ENCODE measurements at places on chromosomes 12 and 14. TPM values are rescaled to one million over a fixed set of nuclear protein-coding genes. Genes with fewer than 3 reads are reported as not detected.

- DNase-seq: no peak
Measured at GRCh38 chr12:56632701-56633467, 2.8 kb upstream of the BAZ2A start.

The FITM1 gene
- 132 TPM for total RNA-seq

- DNase-seq: no peak
Measured at GRCh38 chr14:58571769-58572472, 65.8 kb upstream of the DACT1 start.

The DBX2 gene
- 0.07 TPM for total RNA-seq

GRCh38 chr14:59419303-59419702 lies 45.9 kb downstream of the GPR135 start:
- no peak for DNase-seq

DNA sequence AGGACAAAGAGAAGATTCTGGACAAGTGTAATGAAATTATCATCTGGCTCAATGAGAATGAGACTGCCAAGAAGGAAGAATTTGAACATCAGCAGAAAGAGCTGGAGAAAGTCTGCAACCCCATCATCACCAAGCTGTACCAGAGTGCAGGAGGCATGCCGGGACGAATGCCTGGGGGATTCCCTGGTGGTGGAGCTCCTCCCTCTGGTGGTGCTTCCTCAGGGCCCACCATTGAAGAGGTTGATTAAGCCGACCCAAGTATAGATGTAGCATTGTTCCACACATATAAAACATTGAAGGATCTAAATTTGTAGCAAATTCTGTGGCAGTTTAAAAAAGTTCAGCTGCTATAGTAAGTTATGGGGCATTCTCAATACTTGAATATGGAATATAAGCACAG lies 174.3 kb upstream of the CCND2 start:
- DNase-seq: no peak

The SRGAP1 gene
- total RNA-seq: 5.8 TPM

The REM2 gene
- not detected for total RNA-seq

The SDS gene
- not detected for total RNA-seq

DNA sequence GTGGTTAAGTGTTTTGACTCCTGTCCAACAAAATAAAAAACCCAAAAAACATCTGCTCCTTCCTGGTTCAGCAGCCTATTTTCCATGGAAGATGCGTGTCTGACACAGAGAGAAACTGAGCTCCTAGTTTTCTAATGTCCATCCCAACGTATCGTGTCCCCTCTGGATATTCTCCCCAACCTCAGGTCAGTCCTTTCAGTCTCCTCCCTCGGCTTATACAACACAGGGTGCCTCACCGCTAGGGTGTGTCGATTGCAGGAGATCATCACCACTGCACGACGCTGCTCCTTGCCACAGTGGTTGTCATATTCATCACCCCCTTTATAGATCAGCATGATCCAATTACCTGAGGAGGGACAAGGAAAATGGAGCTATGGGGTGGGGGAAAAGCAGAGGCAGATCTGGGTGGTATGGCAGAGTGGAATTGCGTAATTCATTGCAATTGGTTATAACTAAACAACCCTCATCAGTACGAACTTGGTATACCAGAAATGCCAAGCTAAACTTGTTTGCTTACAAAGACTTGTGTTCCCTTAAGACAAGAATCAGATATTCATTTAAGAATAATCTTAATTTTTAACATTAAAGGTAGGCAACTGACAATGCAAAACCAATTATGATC lies 5.8 kb downstream of the M6PR start:
- no peak for DNase-seq

DNA sequence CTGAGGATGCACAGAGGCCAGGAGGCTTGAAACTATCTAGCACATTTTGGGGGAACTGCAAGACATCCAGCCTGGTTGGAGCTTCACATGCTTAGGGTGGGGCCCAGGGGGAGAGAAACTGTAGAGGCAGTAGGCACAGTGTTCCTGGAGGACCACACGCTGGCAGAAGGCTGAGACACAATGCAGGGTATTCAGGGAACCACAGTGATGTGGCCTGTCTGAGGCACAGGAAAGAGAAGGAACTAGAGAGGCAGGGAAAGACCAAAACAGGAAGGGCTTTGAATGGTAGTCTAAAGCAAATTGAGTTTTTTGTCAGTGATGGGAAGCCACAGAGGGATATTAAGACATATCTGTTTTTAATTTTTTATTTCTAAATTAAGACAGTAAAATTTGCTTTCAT lies 100.2 kb upstream of the PRICKLE1 start:
- DNase-seq: no peak

GRCh38 chr12:118190266-118190665 lies 54.3 kb downstream of the PEBP1 start:
- DNase-seq: no peak
